ENCODE measurements at places on chromosomes 2 and 18.

DNA sequence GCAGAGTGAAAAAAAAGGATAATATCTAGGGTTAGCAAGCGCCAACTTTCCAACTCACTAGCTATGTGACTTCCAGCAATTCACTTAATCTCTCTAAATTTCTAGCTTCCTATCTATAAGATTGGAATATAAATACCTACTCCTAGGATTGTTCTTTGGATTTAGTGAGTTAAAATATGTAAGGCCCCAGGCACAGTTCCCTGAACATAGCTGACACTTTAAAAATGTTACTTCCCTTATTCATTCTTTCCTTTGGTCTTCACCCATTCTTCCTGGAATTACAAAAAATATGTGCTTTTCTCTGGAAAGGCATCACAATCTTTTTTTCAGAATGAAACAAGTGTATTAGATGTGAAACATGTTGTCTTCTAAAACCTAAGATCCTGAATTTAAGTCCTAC, 365.7 kb downstream of the RBM43 start:
- DNase-seq: no peak

DNA sequence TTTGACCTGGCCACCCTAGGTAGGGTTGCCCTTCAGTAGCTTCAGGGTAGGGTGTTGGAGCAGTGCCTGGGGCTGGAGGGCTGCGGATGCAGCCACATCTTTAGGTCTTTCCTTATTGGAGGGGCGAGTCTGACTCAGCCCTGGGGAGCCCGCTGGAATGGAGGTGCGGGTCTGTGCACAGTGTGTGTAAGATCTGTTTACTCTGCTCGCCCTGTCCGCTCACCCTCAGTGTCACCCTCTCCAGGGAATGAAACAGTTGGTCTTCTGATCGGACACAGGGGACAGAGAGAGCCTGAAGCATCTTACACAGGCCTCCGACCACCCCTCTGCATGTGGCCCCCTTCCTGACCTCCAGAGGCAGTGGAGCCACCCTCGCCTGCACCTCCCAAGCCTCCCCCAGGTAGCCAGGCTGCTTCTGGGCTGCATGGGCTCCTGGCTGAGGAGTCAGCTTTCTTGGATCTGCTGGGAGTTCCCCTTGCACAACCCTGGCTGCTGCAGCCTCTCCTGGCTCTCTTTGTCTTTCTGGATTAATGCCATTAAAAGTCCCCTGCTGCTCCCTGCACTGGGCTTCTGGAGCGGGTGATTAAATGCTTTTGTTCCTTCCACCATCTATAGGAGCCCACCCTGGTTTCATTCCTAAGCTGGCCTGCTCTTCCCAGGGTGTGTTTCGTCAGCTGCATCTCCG, 82.6 kb downstream of the ASB1 start:
- DNase-seq: no peak

GRCh38 chr2:26946841-26947784, 23.3 kb upstream of the MAPRE3 start:
- DNase-seq: no peak

DNA sequence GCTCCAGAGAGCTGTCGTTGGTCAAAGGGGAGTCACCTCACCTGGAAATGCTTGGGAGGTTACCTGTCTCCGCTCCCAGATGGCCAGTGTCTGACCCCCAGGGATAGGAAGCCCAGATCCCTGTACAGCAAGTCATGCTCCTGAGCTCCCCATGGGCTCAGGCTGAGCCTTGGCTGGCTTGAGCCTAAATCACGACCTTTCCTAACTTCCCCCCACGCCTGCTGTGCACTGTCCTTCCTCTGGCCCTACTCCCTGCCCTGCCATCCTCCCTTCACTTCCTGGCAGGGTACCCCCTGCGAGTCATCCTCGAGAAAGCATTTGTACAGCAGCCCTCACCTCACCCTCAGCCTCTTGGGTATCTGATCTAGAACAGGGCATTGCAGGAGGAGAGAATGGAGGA, 9.2 kb upstream of the HDAC4 start:
- no peak for DNase-seq

GRCh38 chr2:44553456-44553855, 191.7 kb downstream of the CAMKMT start:
- no peak for DNase-seq
